Activated gamma-delta T cell (primary cell): ENCODE measurements at places on chromosomes 6 and 20.

- DNase-seq: no peak
These were observed 247.7 kb downstream of the TBC1D7 start for GRCh38 chr6:13080462-13081188.

- DNase-seq: no peak
These were observed 593.0 kb upstream of the CITED2 start for GRCh38 chr6:139967497-139967896.

- DNase-seq: no peak
These were observed 36.6 kb downstream of the BCL2L1 start for GRCh38 chr20:31685853-31686643.

DNA sequence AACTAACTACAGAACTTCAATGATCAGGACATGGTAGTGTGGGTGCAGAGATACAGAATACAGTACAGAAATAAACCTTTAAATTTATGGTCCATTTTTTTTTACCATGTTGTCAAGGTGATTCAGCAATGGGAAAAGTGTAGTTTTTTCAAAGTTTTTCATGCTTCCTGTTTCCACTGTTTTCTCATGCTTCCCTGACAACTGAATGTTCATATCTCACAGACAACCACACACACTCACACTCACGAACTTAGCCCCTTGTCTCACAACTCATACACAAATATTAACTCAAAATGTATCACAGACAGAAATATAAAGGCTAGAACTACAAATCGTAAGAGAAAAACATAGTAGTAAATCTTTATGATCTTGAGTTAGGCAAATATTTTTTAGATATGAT, 232.6 kb upstream of the CDYL start:
- DNase-seq: no peak

DNA sequence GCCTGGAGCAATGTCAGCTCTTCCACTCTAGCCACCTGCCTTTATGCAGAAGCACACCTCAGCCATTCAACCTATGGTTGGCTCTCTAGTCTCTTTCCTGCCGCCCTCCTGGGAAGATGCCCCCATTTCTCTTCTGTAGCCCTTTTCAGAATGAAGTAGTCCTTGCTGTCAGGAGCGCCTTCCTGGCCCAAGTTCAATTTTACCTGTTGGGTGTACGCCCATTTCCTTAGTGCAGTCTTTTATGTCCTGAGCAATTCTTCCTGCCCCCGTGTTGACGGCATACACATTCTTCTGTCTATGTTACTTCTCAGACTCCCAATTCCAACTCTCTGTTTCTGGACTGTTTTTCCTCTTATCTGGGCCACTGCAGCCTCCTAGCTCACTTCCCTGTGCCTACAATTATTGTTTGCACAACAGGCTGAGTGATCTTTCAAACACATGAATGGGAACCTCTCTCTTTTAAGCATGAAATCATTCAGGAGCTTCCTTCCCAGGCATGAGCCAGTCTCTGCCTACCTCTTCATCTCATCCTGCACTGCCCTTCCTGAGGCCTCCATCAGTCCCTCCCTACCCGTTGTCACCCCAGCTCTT, 389.2 kb downstream of the CD83 start:
- DNase-seq: no peak

- no peak for DNase-seq
These were observed 634.4 kb downstream of the UTRN start for GRCh38 chr6:144919560-144919959.

- DNase-seq: no peak
These were observed 164.8 kb upstream of the SGK1 start for GRCh38 chr6:134482593-134483270.

DNA sequence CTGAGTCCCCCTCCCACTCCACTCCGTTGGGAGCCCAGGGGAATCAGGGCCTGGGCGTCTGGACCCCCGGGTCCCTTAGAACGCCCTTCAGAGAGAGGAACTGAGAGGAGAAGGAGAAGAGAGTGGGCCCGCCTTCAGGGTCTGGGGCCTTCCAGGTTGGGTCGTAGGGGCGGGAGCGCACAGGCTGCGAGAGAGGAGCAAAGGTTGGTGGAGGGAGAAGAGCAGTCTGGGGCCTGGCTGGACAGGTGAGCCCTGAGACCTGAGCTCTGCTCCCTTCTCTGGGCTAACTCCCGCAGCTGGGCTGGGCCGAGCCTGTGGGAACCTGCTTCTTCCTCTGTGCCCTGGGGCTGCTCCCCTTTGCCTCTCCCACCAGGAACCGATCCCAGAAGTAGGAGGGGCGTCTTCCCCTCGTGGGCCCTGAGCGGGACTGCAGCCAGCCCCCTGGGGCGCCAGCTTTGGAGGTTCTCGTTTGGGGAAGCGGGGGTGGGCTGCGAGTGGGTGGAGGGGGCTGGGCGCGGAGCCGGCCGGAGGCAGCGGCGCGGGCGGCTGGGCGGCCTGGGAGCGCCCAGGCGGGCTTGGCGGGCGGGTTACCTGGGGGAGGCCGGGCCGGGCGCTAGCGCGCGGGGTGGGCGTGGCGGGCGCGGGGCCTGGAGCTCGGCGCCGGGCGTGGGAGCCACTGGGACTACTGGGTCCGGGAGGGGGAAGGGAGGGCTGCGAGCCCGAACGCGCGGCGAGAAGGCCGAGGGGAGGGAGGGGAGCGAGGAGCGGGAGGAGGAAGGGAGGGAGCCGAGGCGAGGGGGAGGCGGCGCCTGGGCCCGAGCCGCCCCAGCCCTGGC, at the start of gene DDR1:
DDR1 (plus strand) TSS at position 835 of the 836 bp plus-strand sequence. CDS start 4,211 bp downstream, outside the sequence.
- peak; percentile 32 for DNase-seq

DNA sequence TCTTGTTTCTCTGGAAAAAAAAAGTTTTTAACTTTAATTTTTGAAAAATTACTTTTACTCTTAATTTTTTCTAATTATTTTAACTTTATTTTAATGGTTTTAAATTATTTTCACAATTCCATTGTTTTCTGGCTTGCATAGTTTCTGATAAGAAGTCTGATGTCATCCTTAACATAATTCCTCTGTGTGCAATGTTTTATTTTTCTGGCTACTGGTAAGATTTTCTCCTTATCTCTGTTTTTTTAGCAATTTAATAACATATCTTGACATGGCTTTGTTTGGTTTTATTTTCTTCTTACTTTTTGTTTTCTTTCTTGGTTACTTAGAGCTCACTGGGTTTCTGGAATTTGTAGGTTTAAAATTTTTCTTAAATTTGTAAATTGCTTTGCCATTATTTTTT, 114.8 kb downstream of the TBXT start:
- DNase-seq: no peak

GRCh38 chr6:53724501-53724900, 58.9 kb upstream of the KLHL31 start:
- DNase-seq: no peak

DNA sequence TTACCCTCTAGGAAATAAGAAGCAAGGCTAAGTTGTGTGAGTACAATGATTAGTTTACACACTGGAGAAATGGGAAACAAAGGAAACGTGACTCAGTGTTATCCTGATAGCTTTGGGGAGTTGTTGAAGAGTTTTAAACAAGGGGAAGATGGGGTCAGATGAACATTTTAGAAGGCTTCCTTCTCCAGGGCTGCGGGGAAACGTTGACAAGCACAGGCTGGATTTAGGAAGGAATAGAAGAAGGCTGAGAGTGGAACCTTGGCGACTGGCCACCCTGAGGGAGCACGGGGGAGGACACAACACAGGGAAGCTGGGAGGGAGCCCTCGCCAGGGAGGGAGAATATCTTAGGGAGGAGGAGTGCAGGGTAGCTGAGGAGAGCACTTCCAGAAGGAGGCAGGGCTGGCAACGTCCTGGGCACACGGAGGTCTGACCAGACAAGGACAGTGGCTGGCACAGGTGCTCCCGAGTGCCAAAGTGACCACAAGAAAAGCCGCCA, 134.7 kb downstream of the AIG1 start:
- no peak for DNase-seq

DNA sequence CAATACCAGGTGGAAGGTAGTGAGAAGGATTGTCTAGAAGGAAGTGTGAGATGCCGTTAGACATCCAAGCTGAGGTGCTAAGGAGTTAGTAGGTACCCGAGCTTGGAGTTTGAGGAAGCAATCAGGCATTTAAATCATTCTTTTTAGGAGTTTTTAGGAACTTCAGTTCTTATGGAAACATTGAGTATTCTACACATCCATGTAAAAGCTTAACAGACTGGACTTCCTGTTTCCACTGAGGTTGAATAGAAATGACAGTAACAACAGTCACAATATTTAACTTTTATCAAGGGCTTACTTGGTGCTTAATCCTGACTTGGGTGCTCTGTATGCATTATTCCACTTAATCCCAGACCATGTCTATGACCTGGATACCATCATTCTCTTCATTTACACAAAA, 136.4 kb downstream of the UST start:
- no peak for DNase-seq

GRCh38 chr20:36259177-36260061, 23.1 kb downstream of the AAR2 start:
- no peak for DNase-seq

DNA sequence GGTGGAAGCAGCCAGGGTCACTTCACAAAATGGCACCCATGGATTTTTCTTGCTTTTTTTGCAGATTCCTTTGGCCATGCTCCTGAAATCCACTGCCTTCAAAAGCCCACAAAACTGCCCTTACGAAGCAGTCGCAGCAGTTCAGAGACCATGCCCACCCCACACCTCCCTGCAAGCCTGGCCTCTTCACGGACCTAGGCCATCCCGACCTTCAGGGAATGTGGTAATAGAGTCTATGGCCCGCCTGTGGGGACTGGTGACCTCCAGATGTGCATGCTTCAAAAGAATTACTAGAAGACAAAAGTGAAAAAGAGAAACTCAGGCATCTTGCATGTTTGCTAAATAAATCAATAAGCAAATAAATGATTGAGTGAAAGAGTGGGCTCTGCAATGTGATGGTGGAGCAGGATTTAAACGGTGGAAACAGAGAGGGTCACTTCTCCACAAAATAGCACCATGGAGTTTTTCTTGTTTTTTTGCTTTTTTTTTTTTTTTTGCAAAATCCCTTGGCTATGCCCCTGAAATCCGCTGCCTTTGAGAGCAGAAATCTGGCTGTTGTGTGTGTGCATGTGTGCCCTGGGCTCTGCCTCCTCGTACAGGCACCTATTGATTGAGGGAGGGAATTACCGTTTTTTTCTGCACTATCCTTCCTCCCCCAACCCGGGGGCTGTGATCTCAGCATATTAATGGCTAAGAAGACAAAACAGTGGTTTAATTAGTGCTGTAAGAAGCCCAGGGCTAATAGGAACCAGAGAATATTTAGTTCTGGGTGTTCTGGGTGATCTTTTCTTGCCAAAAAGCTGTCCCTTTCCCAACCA, 107.4 kb downstream of the PXDC1 start:
- DNase-seq: no peak

DNA sequence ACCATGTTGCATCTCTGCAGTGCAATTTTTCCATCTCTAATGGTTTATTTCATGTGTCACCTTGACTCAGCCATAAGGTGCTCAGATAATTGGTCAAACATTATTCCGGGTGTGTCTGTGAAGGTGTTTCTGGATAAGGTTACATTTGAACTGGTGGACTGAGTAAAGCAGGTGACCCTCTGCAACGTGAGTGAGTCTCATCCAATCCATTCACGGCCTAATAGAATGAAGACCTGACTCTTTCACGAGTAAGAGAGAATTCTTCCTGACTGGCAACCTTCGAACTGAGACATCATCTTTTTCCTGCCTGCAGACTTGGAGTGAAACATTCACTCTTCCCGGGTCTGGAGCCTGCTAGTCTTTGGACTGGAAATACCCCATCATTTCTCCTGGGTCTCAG, 77.1 kb upstream of the SLC22A23 start:
- DNase-seq: no peak

GRCh38 chr6:2756241-2756640, 5.5 kb upstream of the MYLK4 start:
- no peak for DNase-seq

- no peak for DNase-seq
These were observed 3.3 kb downstream of the NECAB3 start for GRCh38 chr20:33670715-33671499.

DNA sequence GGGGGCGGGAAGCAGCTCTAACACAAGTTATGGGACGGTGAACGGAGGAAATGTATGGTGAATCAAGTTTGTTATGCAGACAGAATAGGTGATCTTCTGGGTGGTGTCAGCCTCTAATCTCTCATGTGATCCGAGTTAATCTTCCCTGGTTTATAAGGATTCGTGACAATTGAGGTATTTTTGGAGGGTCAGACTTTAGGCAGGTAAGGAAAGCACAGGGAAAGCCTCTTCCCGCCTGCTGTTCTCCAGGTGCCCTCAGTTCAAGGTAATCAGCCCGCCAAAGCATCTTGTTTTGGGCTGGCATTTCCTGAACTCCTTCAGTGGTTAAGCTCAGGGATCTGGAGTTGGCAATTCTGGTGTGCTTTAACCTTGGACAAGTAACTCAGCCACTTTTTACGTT, 1.2 kb downstream of the CSTF1 start:
- no peak for DNase-seq

GRCh38 chr6:140058863-140059262, 684.4 kb upstream of the CITED2 start:
- no peak for DNase-seq

DNA sequence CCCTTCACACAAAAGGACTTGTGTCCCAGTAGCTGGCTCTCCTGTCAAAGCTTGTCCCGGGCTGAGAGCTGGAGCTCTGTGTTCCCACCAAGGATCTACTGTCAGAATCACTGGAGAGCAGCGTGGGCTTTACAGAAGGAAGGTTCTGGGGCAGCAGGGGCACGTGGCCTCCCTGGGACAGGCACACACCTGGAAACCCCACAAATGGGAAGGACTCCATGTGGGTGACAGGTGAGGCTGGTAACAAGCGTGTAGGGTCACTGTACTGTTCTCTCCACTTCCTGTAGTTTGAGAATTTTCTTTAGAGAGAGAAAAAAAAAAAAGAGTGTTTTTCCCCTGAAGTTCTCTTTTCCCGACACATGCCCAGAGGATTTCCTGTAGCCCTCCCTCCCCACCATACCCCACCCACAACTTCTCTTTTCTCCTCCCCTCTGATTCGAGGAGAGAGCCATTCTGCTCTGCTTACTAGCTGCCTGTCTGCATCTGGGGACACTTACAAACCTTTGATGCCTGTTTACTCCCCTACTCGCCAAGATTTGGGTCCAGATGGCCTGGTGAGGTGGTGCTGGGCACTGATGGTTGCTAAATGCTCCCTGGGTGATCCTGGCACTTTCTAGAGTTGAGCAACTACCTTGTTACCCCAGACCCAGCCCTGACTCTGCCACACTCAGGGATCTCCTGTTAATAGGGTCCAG, 84.1 kb upstream of the SIRPA start:
- DNase-seq: no peak

- DNase-seq: peak; percentile 47
These were observed 887 bp downstream of the GABBR1 start for GRCh38 chr6:29631860-29632731.

GRCh38 chr6:109793792-109794191, 102.7 kb downstream of the FIG4 start:
- DNase-seq: no peak
